ENCODE measurements at places on chromosomes 1 and 21.

- no peak for DNase-seq
Measured at GRCh38 chr1:24109686-24110475, 2.1 kb downstream of the MYOM3 start.

DNA sequence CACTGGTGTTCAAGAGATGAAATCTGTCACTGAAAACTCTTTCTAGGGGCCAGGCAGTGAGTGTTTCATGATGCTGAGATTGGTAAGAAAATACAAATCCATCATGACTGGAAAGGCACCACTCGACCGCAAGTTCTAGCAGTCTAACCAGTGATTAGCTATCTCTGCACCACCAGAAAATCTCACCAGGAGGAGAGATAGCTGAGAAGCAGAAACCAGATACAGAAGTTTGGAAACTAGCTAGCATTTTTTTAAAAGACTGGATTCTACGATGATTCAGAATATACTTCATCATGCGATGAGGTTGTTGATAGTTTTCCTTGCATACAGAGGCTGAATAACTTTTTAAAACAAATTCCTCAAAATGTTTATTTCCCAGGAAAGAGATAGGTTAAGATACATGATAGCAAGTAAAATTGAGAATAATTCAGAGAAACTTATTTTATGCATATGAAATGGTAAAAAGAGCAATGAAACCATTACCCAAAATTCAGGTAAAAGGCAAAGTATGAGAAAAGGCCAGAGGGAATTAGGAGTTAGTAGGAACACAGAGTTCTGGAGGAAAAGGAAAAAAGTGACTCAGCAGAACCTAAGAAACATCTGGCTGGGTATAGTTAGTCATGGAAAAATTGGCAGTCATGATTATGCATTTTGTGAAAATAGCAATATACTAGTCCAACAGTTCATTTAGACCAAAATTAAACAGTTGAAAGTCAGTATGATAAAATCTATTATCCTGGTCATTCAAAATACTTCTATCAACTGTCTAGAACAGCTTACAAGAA, 3.3 kb upstream of the F3 start:
- DNase-seq = no peak

DNA sequence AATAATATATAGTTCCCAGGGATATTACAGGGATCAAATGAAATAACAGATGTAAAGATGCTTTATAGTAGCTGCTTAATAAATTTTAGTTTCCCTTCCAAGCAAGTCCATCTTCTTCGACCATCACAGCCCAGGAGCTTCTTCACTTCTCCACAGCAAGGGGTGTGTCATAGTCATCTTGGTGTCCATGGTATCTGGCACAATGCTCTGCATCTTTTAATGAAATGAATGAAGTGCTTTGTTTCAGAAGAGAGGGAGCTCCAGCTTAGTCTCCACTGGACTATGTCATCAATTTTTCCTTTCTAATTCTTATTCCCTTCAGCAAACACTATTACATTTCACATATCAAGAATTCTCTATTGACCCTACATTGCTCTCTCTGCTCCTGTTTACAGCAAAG, 4.9 kb upstream of the MACF1 start:
- no peak for DNase-seq

- no peak for DNase-seq
Measured at GRCh38 chr21:30942192-30942591, 60.8 kb upstream of the KRTAP11-1 start.

DNA sequence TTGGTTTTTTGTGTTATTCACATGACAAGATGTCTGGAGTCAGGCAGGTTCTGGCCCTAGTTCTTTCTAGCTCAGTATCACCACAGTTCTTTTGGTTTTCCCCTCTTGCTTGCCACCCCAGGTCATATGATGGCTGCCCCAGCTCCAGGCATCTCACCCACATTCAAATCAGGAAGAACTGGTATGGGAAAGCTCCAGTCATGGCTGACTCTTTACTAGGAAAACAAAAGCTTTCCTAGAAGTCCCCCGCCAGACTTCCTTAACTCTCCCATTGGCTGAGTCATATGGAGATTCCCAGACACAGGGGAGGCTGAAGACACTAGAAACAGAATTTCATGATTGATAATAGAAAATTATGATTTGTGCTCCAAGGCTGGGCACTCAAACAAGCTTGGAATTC, 22.1 kb upstream of the EYA3 start:
- no peak for DNase-seq

GRCh38 chr1:46442317-46443161, 47.1 kb upstream of the DMBX1 start:
- DNase-seq = peak; percentile 96

- no peak for DNase-seq
Measured at GRCh38 chr1:222042120-222042519, 300.2 kb upstream of the DUSP10 start.

DNA sequence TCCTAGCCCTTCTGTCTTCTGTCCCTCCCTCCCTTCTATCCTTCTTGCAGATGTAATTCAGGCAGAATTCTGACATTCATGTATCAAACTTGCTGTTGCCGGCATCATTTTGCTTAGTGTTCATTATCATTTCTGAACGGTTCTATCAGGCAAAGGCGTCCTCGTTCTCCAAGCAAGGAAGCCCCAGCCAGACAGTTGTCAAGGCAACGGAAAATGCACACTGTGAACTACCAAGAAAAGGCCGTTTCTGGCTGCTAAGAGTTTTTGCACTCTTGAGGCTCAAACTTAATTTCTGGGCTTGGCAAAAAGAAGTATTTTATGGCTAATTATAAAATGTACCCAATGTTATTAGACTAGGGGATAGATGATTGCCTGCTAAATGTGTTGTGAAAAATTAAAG, 164.7 kb upstream of the KCNJ15 start:
- no peak for DNase-seq

DNA sequence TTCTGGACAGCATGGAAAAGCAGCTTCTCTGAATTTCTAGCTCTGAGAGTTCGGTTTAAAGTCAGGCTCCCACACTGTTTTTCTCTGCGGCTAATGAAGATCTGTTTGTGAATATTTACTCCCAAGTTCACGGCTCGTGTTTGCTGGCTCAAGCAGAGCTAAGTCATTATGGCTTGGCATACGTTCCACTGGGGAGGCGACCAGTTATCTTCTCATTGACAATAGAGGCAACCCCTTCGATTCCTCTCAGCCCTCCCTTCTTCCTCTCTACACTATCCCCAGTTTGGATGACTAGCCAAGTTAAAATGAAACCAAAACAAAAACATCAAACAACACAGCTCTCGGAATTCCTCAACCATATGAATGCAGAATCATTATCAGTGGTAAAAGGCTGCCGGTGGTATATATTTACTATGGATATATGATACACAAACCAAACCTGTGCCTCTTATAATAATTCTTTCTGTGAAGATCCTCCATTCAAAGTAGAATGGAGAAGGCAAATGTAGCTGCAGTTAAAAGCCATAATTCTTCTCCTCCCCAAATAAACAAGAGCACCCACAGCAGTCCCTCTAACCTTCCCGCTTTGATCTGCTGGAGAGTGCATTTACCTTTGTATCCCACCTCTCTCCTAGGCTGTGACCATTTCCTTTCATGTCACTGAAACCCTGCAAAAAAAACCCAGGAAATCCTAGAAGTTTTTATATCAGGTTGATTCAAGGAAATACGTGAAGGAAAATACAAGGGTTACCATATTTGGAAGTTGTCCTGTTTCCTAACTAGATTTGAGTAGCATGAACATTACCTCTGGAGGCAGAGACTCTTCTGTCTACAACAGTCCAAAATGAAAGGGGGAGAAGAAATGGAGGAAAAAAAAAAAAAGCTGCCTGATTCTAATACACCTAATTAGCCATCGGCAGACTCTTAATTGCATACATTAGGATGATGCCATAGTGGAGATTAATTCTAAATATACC, 108.3 kb upstream of the USH2A start:
- DNase-seq = no peak

GRCh38 chr1:22722901-22723550, 12.4 kb downstream of the EPHB2 start:
- DNase-seq = peak; percentile 73

GRCh38 chr1:165807613-165808012, 19.8 kb upstream of the UCK2 start:
- DNase-seq = no peak

GRCh38 chr1:78088015-78088414, 42.2 kb downstream of the GIPC2 start:
- DNase-seq = no peak

DNA sequence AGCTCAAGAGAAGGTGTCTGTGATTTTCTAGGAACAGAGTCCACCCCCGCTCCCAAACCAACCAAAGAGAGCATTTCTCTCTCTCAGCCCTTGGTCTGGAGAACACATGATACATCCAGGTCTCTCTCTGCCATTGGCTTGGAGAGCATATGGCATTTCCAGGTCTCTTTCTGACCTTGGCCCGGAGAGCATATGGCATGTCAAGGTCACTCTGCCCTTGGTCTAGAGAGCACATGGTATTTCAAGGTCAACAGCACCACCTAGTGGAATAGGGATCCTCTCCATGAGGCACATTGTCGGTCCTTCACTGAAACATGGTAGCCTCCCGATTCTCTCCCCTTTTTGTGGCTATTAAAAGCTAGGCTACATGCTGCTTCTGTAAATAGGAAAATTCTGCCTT, 437.7 kb upstream of the OLFM3 start:
- peak; percentile 52 for DNase-seq

GRCh38 chr21:18468790-18469189, 65.2 kb upstream of the TMPRSS15 start:
- no peak for DNase-seq

DNA sequence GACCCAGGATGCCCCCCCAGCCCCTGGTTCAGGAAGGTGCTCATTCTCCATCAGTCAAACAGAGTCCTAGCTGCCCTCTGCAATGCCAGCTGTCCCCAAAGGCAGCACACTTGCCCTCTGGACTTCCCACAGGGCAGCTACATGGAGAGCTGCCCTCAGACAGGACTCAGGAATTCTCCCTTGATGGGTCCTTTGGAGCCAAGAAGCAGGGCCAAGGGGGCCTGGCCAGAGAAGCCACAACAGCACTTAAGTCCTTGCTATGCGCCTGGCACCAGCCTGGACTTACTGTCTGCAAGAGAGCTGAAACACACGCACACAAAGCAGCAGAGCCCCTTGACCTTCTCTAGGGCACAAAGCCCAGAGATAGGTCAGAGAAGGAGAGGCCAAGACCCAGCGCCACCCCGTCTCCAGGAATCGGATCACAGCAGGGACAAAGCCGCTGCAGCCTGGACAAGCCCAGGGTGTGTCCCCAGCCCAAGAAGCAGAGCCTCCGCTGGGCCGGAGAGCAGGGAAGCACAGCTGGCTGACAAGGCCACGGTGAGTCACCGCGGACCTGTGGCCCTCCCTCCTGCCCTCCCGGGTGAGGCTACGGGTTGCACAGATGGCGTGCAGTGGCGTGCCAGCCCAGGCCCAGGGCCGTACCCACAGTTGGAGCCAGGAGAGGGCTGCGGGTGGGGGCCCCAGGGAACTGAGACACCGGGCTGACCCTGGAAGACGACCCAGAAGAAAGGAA, 1.7 kb downstream of the WNT9A start:
- no peak for DNase-seq

GRCh38 chr1:16459352-16459925, 18.9 kb downstream of the NECAP2 start:
- DNase-seq = no peak

- DNase-seq = no peak
Measured at GRCh38 chr1:203990118-203990517, 82.8 kb upstream of the SOX13 start.

DNA sequence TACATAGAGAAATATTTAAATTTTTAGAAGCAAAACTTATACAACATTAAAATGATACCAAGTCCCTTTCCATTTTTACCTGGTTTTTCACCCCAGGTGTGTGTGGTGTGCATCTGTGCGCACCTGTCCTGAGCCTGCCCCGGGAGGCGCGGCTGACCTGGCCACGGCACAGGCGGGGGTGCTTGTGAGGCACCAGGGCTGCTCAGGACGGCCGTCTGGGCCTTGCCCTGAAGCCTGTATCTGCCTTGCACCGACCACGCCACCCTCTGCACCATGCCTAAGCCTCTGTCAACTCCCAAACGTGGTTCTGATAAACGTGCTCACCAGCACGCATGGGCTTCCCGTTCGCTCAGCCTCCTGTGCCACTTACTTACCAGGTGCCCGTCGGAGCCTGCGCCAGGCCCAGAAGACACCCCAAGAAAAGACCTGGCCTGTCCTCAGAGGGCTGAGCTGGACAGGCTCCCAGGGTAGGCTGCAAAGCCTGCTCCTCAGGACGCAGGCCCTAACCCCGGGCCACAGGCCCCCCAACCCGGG, 20.9 kb downstream of the PANK4 start:
- no peak for DNase-seq

DNA sequence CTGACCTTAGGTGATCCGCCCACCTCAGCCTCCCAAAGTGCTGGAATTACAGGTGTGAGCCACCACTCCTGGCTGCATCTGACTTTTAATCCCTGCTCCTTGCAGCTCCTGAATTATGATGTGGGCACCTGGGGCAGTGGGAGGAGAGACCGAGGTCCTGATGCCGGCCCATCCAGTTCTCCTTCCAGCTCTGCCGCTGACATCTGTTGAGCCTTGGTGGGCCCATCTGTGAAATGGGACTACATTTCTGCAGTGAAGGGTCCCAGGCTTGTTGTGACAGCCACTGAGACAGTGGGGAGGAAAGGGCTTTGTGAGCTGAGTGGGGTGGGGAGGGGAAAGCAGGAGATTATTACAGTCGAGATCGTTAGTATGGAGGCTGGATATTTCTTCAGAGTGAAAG, 11.8 kb downstream of the PLA2G2F start:
- DNase-seq = no peak

DNA sequence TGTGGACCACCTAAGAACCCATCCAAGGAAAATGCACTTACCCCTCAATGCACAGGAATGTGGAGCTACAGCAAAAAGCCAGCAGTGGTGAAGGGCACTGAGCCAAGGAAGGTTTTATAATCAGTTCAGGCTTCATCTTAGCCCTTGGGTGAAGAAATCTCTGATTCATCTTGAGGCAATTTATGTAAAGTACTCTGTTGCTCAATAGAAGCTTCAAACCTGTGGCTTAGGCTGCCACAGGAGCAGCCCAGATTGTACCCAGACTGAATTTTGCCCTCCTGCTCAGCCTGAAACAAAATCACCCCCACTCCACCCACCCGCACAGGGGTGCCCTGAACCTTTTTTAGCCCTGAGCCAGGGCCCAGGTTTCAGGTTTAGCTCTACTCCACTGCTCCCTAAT, at the start of gene S100A12:
S100A12 (minus strand) TSS at position 111 of the 400 bp plus-strand sequence. CDS start 1,029 bp downstream, outside the sequence.
- no peak for DNase-seq

- DNase-seq = no peak
Measured at GRCh38 chr1:184467295-184467694, 80.5 kb downstream of the C1orf21 start.

DNA sequence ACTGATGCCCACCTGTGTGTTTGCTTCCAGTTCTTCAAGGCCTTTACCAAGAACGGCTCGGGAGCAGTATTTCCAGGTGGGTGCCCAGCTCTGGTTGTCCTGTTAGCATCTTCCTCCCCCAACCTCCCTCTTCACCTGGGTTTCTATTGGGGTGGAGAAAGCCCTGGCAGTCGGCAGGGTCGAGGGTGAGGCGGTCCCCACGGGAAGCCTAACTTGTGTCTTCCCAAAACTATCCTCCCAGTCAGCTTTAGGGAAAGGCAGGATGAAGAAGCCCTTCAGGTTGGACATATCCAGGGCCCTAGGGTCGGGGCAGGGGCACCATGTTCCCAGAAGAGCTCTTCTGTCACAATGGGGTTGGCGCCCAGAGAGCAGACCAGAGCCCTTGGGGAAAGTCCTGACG, 20.6 kb downstream of the QSOX1 start:
- DNase-seq = no peak

All from neural progenitor cell (in vitro differentiated cells).